ENCODE measurements at places on chromosomes 12 and 14.
A peak's percentile ranks its signal among the peaks of the same experiment; 100 is the strongest.

DNA sequence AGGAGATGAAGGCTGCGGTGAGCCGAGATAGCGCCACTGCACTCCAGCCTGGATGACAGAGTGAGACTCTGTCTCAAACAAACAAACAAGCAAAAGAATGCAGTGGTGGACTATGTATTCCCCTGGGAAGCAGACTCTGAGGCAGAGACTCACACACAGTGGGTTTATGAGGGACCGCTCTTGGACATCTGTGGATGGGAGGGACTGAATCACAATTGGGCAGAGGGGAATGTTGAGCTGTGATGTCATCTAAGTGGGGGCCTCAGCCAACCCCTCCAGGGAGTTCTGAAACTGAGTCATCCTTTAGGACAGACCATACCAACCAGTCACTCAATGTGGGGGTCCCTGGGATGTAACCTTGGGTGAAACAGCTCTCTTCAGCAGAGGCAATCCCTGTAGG is 151.0 kb downstream of the SUDS3 start:
- DNase-seq, result no peak

- no peak for DNase-seq
Observed at GRCh38 chr14:89022274-89022673, 197.8 kb downstream of the TTC8 start.

- no peak for DNase-seq
Observed at GRCh38 chr12:46460682-46461210, 88.2 kb upstream of the SLC38A2 start.

GRCh38 chr12:116697305-116697704 is 40.6 kb downstream of the SPRING1 start:
- peak; percentile 76 for DNase-seq

GRCh38 chr14:97266653-97267052 is 469.5 kb downstream of the VRK1 start:
- DNase-seq, result peak; percentile 73

- DNase-seq, result no peak
Observed at GRCh38 chr12:70258605-70259403, 15.6 kb downstream of the CNOT2 start.

- no peak for DNase-seq
Observed at GRCh38 chr14:56144176-56144575, 26.0 kb downstream of the PELI2 start.

DNA sequence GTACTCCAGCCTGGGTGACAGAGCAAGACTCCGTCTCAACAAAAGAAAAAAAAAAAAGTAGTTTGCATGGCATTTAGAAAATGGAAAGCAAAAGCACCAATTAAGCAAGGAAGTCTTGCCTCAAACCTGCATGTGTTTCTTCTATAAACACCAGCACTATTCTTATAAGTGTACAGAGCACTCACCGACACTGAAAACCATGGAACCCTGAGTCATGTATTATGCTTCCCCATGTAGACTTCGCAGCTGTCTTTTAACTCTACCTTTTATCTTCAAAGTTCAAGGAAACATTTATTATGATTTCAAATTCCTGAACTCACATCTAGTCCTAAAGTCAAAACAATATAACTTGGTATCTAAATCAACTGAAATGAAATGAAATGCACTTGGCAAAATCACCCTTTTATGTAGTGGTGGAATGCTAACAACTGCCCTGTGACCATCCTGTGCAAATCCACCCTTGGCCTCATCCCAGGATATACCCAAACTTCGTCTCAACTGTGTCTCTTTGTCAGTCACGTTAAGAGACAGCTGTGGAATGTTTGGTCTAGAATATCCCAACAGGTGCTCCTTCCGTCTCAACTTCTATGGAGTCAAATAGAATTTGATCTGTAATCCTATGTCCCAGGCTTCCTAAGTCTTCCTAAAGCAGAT is 4.8 kb downstream of the BCAT1 start:
- DNase-seq, result no peak

- no peak for DNase-seq
Observed at GRCh38 chr14:102764220-102764671, 13.0 kb upstream of the TRAF3 start.

DNA sequence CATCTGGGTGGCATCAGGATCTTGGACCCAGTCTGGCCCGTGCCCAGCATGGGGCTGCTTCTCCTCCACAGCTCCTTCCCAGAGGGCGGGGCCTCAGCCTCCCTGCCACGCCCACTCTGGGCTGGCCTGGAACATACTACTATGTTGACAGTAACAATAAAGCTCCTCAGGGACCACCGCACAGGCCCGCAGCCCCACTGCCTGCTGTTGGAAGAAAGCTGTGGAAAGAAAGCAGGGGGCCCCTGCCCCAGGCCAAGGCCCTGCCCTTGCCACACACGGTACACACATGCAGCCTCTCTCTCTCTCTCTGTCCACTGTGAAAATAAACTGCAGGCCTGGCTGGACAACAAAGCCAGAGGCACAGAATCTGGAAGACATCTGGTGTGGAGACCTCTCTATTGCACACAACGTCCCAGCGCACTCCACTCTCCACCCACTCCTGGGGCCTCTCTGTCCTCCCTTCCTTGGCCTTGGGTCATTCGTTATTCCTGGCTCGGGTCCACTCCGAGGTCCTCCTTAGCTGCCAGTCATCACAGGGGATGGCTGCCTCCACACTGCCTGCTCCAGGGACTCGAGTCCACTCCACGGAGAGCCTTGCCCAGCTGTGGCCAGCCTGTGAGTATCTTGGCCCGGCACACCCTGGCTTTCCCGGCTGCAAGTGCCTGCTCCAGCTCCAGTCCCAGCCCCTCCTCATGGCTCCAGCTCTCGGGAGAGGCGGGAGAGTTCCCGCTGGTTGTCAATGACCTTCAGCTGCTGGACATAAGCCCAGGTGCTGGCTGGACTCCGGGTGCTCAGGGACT is 11.8 kb upstream of the ENDOU start:
- peak; percentile 63 for DNase-seq

DNA sequence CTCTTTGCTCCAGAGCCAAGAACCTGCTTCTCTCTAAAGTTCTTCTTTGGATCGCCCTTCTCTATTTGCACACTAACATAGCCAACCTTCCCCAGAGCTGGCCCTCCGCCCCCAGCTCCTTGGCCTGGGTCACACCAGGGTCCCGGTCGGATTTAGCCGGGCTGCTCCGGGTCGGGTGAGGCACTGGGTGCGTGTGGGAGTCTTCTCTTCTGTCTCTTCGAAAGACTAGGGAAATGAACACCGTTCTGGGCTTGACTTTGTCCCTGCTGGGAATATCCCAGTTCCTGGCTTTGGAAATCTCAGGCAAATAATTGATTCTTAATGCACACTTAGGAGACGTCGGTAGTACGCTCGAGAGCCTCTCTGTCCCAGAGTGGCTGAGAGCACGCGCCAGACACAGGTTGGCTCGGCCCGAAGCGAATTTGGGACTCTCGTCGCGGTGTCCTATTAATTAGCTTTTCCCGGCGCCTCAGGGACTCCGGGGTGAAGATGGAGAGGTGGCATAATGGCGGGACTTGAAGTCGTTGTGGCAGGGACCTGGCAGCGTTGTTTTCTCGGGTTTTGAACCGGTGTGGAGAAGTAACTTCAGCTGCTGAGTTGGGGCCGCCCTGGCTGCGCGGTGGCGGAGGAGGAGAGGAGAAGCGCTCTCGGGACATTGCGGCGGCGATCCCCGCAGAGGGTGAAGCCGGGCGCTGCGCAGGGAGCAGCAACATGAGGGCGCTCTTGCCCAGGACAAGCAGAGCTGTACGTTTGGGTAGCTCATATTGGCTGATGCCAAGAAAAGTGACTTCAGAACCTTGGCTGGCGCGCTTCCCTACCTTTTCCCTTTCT is 7.5 kb downstream of the FOXG1 start:
- DNase-seq, result peak; percentile 71

DNA sequence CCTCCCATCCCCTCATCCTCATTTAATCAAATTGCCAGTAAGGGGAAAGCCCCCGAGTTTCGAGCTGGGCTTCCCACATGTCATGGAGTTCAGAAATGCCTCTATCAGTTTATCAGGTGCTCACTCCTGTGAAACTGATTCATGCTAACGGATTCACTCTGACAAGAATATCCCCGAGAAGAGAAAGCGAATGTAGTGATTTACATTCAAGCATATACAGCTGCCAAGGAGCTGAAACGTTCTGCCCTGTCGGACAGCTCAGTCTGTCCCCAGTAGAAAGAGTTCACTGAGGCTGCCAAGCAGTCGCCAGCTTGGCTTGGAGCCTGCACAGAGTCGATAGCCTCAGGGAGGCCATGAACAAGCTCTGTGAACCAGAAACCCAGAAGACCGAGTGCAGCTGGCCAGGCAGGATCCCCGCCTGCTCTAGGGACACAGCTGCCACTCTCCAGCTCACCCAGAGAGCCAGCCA is 88.4 kb downstream of the TMCC3 start:
- no peak for DNase-seq

- no peak for DNase-seq
Observed at GRCh38 chr14:24072436-24072835, 1.1 kb downstream of the CPNE6 start.

- DNase-seq, result peak; percentile 5
Observed at GRCh38 chr14:105843444-105844046, 317.2 kb downstream of the TMEM121 start.

DNA sequence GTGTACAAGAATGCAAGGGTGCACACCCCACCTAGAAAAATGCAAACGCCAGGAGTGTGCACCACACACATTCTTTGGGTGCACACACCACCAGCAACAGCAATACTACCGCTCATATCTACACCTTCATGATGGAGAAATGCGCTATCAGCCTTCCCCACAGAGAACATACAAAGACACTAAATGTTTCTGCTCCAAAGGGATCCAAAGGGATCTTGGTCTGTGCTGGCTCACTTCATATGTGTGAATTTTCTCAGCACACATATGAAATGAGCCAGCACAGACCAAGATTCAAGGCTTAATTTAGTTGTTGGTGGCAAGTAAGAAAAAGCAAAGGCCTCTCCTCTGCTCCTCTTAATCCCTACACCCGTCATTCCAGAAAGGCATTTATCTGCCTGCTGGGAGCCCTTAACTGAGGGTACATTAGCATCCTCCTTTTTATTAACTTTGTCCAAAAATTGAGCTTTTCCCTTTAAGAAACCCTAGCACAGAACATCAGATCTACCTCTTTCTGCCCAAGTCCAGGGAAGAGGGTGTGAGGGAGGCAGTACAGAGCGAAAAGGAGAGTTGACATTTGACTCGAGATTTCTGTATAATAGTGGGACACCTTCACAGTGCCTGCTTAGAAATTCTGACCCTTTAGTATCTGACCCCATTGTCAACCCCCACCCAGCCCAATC is 8.3 kb downstream of the BMP4 start:
- no peak for DNase-seq

DNA sequence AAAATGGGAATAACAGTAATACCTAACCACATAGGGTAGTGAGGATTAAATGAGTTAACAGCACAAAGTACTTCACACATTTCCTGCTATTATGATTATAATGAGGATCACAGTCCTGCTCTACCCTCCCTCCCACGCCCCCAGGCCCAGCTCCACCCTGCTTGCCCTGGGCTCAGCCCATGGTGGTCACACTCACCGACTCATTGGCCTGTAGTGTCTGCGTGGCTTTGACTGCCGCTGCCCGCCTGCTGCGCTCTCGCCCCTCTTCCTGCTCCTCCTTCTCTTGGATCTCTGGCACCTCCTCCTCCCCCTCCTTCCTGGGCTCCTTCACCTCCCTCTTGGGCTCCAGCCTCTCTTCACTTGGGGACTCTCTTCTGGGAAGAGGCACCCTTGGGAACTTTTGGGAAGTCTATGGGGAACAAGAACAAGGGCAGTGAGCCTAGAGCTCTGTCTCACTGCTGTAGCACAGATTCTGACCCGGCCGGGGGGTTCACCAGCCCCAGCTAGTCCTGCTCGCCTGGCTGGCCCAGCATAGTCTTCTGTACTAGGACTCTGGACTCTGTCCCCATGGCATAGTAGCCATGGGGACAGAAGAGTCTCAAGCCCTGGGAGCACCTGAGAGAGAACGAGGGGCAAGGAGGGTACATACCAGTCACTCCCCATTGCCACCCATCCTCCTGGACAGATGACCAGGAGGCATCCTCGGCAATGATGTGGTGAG is 7.1 kb upstream of the PNMA1 start:
- peak; percentile 71 for DNase-seq

Data from iPS-NIHi11 (cell line).